ENCODE measurements at places on chromosomes 7 and 10. TPM values are rescaled to one million over a fixed set of nuclear protein-coding genes. Genes with fewer than 3 reads are reported as not detected.

Gene TMEM209
- 8.7 TPM for total RNA-seq

DNA sequence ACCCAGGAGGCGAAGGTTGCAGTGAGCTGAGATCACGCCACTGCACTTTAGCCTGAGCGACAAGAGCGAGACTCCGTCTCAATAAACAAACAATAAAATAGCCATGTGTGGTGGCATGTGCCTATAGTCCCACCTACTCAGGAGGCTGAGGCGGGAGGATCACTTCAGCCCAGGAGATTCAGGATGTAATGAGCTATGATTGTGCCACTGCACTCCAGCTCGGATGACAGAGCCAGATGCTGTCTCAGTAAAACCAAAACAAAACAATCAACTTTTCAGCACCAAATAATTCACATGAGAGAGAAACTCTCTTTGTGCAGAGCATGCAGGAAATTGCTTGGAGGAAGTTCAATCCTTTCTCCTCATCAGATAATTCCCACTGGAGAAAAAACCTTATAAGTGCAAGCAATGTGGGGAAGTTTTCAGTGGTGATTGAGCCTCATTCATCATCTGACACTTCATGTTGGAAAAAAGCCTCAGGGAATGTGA lies 13.4 kb upstream of the FIS1 start:
- no peak for DNase-seq

Gene SLIT1
- 0.40 TPM for total RNA-seq

- DNase-seq: no peak
Observed at GRCh38 chr10:37390926-37391325, 265.5 kb downstream of the ANKRD30A start.

Gene EXOC4
- total RNA-seq: 187 TPM

DNA sequence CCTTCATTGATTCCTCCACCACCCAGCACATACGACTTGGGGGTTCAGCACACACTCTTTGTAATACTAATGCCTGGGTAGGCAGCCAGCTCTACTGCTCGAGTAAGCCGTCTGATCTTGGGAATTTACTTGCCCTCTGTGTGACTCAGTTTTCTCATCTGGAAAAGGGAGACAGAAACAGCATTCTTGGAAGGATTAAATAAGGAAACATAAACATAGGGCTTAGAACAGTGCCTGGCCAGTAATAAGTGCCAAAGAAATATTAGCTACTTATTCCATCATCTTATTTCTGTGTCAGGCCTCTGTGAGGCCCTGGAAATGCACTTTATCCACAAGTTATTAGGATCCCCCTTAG lies 130.1 kb downstream of the TNS3 start:
- DNase-seq: no peak

DNA sequence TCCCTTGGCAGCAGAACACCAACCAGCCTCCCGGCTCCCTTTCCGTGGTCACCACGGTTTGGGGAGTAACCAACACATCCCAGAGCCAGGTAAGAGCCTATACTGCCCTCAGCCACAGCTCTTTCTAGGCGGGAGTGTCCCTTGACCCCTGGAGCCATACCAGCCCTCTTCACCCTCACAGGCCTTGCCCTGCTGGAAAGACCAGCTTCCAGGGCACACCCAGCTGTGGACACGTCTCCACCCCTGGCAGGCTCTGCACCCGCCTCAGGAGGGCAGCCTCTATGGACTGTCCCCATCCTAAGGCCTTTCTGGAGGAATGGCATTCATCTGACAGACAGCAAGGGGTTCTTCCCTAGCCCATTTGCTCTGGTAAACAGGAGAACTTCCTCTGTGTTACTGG lies 57.5 kb upstream of the PPIF start:
- no peak for DNase-seq

Gene NKX6-2
- not detected for total RNA-seq

DNA sequence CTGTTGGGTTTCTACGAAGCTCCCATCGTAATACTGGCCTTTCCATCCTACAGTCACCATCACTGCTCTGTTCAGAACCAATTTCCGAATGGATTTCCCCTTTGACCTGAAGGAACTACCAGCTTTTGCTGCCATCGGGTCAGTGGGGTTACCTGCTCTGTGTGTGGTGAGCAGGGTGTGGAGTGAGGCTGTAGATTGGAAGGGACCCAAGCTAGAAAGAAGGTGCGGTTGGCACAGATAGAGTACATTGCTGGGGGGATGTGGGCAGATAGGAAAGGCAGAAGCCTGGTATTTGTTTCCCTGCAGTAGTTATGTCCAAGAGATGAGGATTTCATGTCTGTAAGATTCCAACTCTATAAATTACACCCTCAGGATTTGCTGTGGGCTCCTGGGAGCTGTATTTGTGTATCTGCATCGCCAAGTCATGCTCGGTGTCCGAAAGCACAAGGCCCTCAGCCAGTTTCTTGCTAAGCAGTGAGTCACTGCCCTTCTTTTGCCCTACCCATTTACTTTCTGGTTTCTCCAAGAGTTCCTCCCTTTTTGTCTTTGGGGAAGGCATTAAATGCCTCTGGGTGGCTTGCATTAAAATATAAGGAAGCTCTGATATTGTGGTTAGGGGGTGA lies 15.4 kb downstream of the CLCN1 start:
- DNase-seq: no peak

GRCh38 chr10:127832501-127832900 lies 60.2 kb downstream of the CLRN3 start:
- no peak for DNase-seq

GRCh38 chr7:18889436-18889835 lies 228.0 kb downstream of the TWIST1 start:
- DNase-seq: no peak

DNA sequence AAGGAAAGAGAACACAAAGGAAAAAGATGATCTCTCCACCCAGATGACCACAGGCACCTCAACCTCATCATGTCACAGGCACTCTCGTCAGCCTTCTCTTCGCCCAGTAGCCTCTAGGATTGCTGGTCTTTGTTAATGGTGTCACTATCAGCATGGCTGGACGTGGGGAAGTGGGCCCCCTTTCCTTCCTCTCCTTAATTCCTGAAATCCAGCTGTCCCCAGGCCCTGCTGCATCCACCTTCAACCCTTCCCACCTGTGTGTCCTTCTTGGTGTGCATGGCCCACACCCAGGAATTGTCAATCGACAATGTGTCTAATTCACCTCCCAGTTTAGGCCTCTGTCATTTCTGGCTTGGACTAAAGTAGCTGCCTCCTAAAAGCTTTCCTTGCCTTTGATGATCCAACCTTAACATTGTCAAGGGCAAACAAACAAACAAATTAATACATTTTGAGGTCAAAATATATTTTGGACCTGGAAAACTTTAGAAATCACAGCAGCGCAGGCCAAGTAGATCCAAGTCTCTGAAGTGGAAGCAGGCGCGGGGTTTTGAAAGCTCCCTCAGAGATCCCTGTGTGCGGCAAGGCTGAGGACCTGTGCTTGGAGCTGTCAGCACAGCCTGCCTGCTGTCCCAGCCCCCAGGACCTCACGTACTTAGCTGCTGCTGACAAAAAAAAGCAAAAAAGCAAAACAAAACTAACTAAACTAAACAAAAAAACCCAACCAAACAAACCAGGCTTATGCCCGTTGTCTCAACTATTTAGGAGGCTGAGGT lies 193.3 kb upstream of the LYZL2 start:
- DNase-seq: no peak

- DNase-seq: no peak
Observed at GRCh38 chr10:110076559-110077318, 69.0 kb downstream of the ADD3 start.

- DNase-seq: no peak
Observed at GRCh38 chr7:100415448-100415847, 13.1 kb downstream of the ZCWPW1 start.

- no peak for DNase-seq
Observed at GRCh38 chr10:64528294-64529002, 1007.2 kb downstream of the REEP3 start.

DNA sequence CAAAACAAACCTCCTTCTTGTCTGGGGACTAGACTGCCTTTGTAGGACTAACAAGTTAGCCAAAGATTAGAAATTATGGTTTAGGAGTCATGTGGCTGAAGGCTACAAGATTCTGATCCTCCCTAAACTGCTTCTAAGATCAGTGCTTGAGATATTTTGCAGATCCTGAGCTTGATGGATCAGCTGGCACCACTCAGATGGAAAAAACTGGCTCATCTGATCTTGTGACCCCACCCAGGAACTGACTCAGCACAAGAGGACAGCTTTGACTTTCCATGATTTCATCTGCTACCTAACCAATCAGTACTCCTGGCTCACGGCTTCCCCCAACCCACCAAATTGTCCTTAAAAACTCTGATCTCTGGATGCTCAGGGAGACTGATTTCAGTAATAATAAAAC lies 271.5 kb upstream of the TAC1 start:
- no peak for DNase-seq

GRCh38 chr10:20953120-20953519 lies 56.0 kb upstream of the NEBL start:
- DNase-seq: no peak

DNA sequence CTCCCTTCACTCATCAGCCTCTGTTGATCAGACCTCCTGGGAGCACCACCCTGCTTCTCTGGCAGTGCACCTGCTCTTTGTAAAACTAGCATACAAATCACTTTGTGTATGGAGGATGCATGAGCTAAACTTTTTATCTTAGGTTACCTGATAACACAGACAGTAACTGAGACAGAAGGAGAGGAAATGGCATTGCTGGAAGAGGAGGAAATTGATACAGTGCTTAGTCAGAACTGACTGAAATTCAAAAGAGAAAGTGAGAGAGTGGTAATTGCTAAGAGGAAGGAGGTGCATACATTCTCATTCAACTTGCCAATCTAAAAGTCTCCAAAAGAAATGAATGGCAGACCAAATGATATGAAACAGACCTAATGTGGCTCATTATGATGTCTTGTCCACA lies 1120.7 kb downstream of the GATA3 start:
- DNase-seq: no peak

DNA sequence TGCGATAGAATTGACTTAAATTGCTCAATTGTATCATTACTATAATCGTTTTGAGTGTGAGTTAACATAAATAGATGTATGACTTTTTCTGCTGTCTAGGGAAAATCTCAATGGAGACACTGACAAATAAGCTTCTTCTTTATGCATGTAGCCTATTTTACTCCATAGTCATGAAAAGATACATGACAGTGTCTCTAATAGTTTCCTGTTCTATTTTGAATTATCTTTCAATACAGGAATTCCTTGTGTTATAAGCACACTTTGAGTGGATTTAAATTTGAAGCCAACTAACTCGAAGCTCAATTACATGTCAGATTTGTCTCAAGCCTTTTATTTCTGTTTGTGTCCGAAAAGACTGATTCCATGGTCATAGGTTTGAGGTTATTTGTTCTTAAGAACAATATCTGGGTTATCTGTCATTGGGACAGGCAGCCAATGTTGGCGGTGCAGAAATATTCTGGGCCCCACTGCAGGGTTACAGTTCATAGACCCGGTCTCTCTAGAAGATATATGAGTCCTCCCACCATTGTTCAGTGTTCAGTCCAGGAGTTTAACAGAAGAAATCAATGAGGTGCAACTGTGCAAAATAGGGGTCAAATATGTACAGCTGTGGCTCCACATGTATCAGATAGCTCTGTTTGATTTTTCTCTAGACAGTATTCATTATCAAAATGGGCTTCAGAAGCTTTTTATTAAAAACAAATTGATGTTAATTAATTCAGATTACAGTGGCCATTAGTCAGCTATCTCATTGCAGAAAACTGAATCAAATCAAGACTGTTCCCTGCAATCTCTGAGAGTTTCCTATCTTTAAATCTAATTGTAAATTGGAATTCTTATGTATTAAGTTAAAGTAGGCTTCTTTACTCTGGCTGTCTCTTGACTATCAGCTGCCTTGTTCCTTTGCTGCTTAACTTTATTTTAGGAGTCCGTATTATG lies 1238.8 kb downstream of the NXPH1 start:
- DNase-seq: no peak

- DNase-seq: no peak
Observed at GRCh38 chr10:10745291-10745690, 272.4 kb upstream of the CELF2 start.

DNA sequence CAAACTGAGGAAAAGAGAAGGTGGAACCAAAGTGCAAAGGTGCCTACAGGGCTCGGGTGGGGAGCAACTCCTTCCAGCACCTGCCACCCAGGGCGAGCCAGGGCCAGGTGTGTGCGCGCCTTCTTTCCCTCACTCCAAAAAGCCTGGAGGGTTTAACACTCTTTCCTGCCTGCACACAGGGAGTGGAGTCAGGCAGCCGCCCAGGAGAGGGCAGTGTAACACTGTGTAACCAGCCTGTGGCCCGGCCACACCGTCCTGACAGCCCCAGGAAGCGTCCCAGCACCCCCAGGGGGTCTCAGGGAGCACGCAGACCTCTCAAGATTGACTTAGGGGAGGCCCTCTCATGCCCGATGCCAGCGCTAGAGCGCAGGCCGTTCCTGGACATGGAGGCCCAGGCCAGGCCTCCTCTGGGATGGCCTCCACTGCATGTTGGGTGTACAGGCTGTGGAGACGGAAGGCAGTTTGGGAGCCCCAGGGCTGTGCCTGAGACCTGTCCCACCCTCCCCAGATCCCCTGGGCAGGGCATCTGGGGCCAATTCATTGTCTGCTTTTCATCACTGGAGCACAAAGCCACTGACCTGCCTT lies 13.4 kb downstream of the BRI3 start:
- DNase-seq: peak; percentile 69

- DNase-seq: no peak
Observed at GRCh38 chr7:94666879-94667587, 11.1 kb upstream of the SGCE start.

- DNase-seq: no peak
Observed at GRCh38 chr7:116779931-116780330, 82.5 kb upstream of the CAPZA2 start.

- no peak for DNase-seq
Observed at GRCh38 chr7:1233333-1234048, 819 bp downstream of the UNCX start.

Gene GBX1
- total RNA-seq: not detected

DNA sequence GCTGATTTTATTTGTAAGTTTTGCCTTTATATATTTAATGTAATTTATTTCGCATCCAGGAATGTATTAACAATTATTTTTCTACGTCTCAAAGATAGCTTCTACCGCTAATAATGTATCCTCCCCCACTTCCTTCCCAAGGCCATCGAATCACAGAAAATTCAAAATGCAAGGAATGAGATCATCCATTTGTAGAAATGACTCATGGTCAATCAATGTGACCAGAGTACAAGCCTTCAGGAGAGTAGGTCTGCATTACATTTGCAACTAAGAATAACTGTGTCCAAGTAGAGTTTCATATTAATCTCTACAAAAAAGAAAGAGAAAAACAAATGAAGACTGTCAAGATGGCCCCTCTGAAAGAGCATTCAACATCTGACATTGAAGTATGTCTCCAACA lies 205.9 kb upstream of the PHF14 start:
- DNase-seq: no peak

Gene RPP30
- total RNA-seq: 34.4 TPM

Gene GHRHR
- not detected for total RNA-seq

GRCh38 chr10:113356794-113357680 lies 195.8 kb upstream of the HABP2 start:
- DNase-seq: no peak

GRCh38 chr7:30424506-30424905 lies 54.1 kb downstream of the NOD1 start:
- DNase-seq: no peak

Gene PIK3AP1
- total RNA-seq: 3.4 TPM

Gene ADARB2
- 1.1 TPM for total RNA-seq

Measured in suprapubic skin (tissue), 4 donors.